ENCODE measurements at places on chromosomes 5 and 9. TPM values are rescaled to one million over a fixed set of nuclear protein-coding genes. Genes with fewer than 3 reads are reported as not detected.

Gene TRPM3
- polyA plus RNA-seq: 0.47 TPM

GRCh38 chr5:10914741-10915480, 153.9 kb upstream of the DAP start:
- no peaks in the 10 kb centered on the region for H3K4me1 ChIP-seq
- H3K4me3 ChIP-seq: no peak overlapping the region
- no peak for DNase-seq
- no peaks in the 10 kb centered on the region for H3K27me3 ChIP-seq
- H3K27ac ChIP-seq: no peak overlapping the region
- H3K36me3 ChIP-seq: no peaks in the 10 kb centered on the region

Gene CCNJL
- 2.5 TPM for polyA plus RNA-seq

Gene KCNMB1
- 0.72 TPM for polyA plus RNA-seq

- peaks cover 6% of the 10 kb centered on the region for H3K4me1 ChIP-seq
- peak within 1 kb of the TSS; percentile 95 for H3K27ac ChIP-seq
- peak within 1 kb of the TSS; percentile 90 for H3K4me3 ChIP-seq
- DNase-seq: peak; percentile 53
- H3K27me3 ChIP-seq: peaks cover 2% of the 10 kb centered on the region
Measured at GRCh38 chr5:6713274-6714225, at the start of gene TENT4A. Gene TENT4A, plus strand, starts transcription at chr5:6713432. Its CDS starts 552 bp downstream, at chr5:6713984.

DNA sequence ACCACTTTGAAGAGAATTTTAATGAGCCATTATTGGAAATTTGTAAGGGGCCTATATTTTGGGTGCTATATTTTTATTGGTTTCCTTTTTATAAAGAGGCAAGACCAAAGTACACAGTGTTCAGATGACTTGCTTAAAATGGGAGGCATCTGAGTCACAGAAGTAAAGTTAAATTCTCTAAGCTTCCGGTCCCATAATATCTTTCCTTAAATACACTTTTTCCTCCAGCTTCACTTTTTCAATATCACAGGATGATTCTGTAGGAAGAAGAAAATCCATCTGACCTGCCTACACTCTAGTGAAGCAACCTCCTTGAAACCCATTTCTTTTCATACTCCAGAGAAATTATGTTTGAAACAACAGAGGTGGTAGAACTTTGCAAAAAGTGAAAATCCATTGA, 274.0 kb downstream of the PIK3R1 start:
- H3K27me3 ChIP-seq: no peaks in the 10 kb centered on the region
- H3K4me1 ChIP-seq: no peaks in the 10 kb centered on the region
- no peak overlapping the region for H3K4me3 ChIP-seq
- no peak for DNase-seq

Gene FSTL4
- 1.5 TPM for polyA plus RNA-seq

DNA sequence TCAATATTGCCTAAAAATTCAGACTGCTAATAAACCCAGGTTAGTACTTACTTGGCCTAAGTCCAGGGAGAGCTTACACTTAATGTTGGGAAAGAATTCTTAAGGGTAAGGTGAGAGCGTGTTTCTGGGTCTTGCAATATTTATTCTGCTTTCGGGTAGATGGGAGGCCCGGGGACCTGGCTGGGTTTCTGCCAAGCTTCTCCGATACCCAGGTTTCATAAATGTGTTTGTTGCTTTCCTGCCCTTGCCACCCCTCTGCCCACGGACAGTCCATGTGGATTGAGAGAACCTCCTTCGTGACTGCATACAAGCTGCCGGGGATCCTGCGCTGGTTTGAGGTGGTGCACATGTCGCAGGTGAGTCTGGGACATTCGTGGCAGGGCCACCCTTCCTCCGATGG, 48.4 kb upstream of the FOXI1 start:
- no peak overlapping the region for H3K27ac ChIP-seq
- H3K27me3 ChIP-seq: no peaks in the 10 kb centered on the region
- no peaks in the 10 kb centered on the region for H3K4me1 ChIP-seq

GRCh38 chr9:135960411-135961276, 529 bp downstream of the UBAC1 start:
- peak overlapping the region; percentile 87 for H3K27ac ChIP-seq
- H3K27me3 ChIP-seq: no peaks in the 10 kb centered on the region
- peak; percentile 36 for DNase-seq
- H3K4me1 ChIP-seq: no peaks in the 10 kb centered on the region
- peaks cover 8% of the 10 kb centered on the region for H3K36me3 ChIP-seq
- peak overlapping the region; percentile 80 for H3K4me3 ChIP-seq

DNA sequence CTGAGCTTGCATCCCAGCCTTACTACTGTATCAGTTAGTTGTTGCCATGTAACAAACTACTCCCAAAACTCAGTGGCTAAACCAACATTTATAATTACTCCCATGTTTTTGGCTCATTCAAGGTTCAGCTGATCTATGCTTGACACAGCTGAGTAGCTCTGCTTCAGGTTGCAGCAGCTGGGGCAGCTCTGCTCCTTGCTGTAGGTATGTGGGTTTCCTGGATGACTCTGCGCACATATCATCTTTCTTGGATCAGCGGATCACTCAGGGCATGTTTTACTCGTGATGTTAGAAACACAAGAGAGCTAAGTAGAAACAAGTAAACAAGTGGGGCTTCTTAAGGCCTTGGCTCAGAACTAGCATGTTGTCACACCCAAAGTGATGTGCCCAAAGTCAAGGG, 15.1 kb downstream of the TEK start:
- DNase-seq: no peak
- no peaks in the 10 kb centered on the region for H3K27me3 ChIP-seq
- no peak overlapping the region for H3K27ac ChIP-seq
- H3K36me3 ChIP-seq: no peaks in the 10 kb centered on the region
- H3K4me3 ChIP-seq: no peak overlapping the region

Gene IFNB1
- not detected for polyA plus RNA-seq

- peaks cover 29% of the 10 kb centered on the region for H3K36me3 ChIP-seq
- peaks cover 56% of the 10 kb centered on the region for H3K4me1 ChIP-seq
Measured at GRCh38 chr9:133361507-133362092, 5.2 kb downstream of the SURF2 start.

- H3K27me3 ChIP-seq: no peaks in the 10 kb centered on the region
- no peak for DNase-seq
- no peak overlapping the region for H3K4me3 ChIP-seq
- no peaks in the 10 kb centered on the region for H3K4me1 ChIP-seq
Measured at GRCh38 chr5:108212775-108213346, 169.0 kb downstream of the FBXL17 start.

DNA sequence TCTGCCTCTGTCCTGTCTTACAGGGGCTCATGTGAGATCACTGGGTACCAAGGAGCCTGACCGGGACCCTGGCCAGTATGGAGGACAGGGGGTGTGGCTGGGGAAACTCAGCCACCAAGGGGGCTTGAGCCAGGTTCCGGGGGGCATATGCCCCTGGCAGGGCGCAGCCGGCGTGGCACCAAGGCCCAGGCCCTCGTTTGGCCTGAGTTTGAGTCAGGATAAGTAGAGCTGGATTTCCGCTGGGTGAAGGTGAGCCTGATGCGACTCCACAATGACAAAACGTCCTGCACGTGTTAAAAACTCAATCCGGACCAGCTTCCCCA, 616 bp upstream of the TSPAN17 start:
- peaks cover 9% of the 10 kb centered on the region for H3K4me1 ChIP-seq
- H3K4me3 ChIP-seq: peak overlapping the region; percentile 33
- H3K27me3 ChIP-seq: no peaks in the 10 kb centered on the region
- no peak for DNase-seq
- no peaks in the 10 kb centered on the region for H3K36me3 ChIP-seq
- no peak overlapping the region for H3K27ac ChIP-seq

DNA sequence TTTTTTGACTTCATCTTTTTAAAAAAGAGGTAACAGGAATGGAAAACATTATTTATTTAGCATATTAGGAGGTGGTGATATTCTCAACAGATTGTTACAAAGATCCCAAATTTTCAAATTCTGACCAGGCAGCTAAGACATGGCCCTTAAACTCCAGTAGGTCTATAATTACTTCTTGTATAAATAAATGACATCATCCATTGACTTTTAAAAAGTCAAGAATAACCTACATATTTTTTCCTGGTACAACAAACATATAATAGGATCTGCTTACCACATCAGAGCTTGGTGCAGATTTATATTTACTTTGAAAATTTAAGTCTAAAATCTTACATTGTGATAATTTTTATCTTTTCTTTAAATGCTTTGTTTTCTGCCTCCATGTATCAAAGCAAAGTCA, 92.2 kb upstream of the TRPM3 start:
- no peaks in the 10 kb centered on the region for H3K27me3 ChIP-seq
- no peak for DNase-seq
- no peaks in the 10 kb centered on the region for H3K36me3 ChIP-seq
- H3K27ac ChIP-seq: no peak overlapping the region
- H3K4me1 ChIP-seq: no peaks in the 10 kb centered on the region

GRCh38 chr5:150262502-150262901, 27.1 kb downstream of the CAMK2A start:
- H3K4me1 ChIP-seq: no peaks in the 10 kb centered on the region
- no peak overlapping the region for H3K4me3 ChIP-seq
- no peaks in the 10 kb centered on the region for H3K36me3 ChIP-seq
- no peaks in the 10 kb centered on the region for H3K27me3 ChIP-seq
- DNase-seq: no peak

Gene WDR55
- polyA plus RNA-seq: 21.8 TPM

DNA sequence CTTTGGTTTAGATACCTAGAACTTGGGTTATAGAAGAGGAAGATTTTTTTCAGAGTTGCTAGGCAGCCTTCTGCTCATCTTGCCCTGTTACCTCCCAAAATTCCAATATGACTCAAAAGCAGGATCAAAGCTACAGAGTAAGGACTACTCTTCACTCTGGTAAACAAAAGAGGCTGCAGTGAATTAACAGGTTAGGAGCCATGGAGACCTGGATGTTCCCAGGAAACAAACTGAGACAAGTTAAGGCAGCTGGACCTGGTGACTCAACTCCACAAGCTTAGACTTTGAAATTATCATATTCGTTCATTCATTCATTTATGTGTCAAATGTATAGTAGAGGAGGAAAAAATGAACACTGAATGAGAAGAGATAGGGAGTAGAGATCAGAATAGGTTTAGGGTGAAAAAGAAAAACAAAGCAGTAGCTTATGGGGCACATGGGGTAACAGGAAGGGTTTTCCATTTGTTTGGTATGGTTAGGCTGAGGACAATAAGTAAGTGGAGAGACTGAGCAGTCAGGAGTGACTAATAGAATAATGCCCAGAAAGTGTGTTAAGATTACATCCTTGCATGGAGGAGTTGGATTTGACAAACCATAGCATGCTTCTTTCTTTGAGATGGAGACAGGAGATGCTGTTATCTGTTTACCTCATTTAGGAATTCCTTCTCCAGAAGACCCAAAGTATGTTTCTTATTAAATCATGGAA, 464.0 kb upstream of the ZNF608 start:
- no peaks in the 10 kb centered on the region for H3K27me3 ChIP-seq
- no peak overlapping the region for H3K4me3 ChIP-seq
- no peaks in the 10 kb centered on the region for H3K36me3 ChIP-seq
- no peaks in the 10 kb centered on the region for H3K4me1 ChIP-seq
- H3K27ac ChIP-seq: no peak overlapping the region
- DNase-seq: no peak
